ENCODE measurements at places on chromosomes 12 and 14.
A peak's percentile ranks its signal among the peaks of the same experiment; 100 is the strongest.

- no peak for ATAC-seq
These were observed 658.0 kb upstream of the MDGA2 start for GRCh38 chr14:48333221-48333920.

GRCh38 chr12:14454098-14454907, 88.8 kb downstream of the ATF7IP start:
- peak; percentile 75 for ATAC-seq

DNA sequence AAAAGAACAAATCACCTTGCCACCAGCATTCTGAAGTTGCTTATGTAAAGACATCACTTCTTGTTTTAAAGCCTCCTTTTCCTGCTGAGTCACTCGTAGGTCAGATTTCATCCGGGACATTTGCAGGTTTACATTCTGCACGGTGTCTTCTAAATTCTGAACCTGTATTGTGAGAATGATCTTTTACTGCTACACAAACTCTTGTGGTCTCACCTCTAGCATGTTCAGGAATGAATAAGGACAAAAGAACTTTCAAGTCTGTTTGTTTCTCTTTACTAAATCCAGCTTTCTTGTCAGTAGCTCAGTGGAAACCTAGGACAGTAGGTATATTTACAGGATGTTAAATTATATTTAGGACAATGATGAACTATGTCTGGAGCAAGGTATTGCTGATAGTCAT, 73.5 kb upstream of the SAV1 start:
- peak; percentile 71 for ATAC-seq

- no peak for ATAC-seq
These were observed 48.1 kb upstream of the TMED10 start for GRCh38 chr14:75224561-75224960.

DNA sequence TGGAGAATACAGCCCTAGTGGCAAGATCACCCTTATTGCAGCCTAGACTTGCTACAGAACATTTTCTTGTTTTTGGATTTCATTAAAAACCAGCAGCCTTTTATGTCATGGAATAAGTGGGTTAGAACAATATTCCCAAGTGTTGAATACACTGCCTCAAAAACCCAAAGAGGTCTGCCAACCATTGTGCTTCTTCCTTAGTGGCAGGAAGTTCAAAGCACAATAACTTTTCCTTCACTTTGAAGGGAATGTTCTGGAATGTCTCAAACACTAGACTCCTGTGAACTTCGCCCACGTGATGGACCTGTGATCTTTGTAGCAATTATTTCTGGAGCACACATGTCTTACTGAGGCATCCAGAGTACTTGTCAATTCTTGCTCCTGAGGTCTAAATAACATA, 8.5 kb downstream of the SLC17A8 start:
- ATAC-seq = no peak

- no peak for ATAC-seq
These were observed 169.7 kb downstream of the KCNA5 start for GRCh38 chr12:5213336-5213735.

DNA sequence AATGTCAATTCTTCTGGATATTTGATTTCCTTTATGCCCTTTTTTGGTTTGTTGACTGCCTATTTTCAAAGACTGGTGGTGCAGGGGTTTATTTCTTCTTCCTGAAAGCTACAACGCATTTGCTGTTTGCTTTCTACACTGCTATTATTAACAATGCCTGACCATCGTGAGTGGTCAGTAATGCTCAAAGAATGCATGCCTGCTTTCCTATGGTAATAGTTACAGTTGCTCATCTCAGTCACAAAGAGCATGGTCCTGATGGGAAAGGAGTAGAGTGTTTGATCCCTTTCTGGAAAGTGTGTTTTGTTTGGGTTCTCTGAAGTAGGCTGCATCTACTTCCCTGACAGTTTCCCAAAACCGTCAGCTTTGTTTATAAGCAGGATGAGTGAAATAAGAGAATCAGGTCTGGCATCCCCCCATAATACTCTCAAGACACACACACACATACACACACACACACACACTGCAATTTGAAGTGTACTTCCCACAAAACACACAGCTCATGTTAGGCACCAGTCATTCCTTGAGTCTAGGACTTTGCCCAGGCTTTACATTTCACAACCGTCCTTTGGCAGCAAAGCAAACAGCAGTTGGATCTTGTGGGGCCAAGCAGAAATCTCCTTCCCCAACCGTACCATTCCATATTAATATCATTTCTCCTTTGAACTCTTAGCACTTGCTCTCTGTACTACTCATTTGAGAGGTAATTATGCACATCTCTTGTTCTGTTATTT, 56.6 kb downstream of the SUDS3 start:
- peak; percentile 57 for ATAC-seq

- ATAC-seq = no peak
These were observed 1.9 kb upstream of the BAZ2A start for GRCh38 chr12:56631790-56632700.

GRCh38 chr12:4996714-4997113, 47.0 kb upstream of the KCNA5 start:
- ATAC-seq = no peak

GRCh38 chr12:108282676-108283075, 56.4 kb downstream of the CMKLR1 start:
- no peak for ATAC-seq

DNA sequence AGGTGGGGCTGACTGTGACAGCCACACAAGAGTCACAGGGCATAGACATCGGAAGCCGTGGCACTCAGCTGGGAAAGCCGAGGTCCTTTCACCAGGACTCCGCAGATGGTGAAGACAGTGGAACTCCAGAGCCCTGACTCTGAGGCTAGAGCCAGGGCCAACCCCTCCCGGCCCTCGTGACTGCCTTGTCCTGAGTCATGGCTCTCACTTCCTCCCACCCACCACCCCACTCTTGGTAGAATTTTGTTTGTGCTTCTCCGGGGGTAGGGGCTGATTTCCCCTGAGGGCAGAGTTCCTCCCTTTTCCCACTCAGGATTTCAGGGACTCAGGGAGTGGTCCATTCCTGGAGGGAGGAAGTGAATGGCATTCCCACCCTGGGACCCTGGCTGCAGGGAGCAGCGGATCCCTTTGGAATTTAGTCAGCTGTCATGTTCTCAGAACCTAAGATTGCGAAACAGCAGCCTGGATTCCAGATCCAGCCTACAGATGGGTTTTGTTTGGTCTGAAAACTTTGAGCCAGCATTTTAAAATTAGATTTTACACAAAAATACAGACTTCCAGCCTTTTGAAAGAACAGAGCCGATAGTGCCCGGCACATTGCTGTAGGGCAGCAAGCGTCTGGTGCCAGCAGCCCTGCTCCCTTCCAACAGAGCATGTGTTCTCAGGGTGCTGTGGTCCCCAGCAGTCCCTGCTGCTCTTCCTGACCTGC, 50.7 kb downstream of the TPCN1 start:
- ATAC-seq = peak; percentile 87

DNA sequence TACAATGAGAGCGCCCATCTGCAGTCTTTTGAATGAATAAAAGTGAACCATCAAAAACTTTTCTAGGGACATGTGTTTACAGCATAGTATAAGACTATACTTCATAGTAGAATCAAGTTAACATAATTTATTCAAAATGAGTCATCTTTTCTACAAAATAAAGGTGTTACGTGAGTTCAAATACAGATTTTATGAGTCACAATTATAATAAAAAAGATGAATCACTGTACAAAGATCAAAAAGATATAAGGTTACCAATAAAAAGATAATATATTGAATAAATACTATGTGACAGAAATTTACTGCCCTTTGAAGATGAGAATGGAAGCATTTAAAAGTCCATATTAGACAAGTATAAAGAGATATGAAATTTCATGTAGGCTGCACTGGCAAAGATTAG, 2.8 kb downstream of the MBIP start:
- ATAC-seq = no peak

- ATAC-seq = no peak
These were observed 144.0 kb downstream of the ADAMTS20 start for GRCh38 chr12:43407816-43408645.

- no peak for ATAC-seq
These were observed 1.3 kb upstream of the MYG1 start for GRCh38 chr12:53298164-53298563.

DNA sequence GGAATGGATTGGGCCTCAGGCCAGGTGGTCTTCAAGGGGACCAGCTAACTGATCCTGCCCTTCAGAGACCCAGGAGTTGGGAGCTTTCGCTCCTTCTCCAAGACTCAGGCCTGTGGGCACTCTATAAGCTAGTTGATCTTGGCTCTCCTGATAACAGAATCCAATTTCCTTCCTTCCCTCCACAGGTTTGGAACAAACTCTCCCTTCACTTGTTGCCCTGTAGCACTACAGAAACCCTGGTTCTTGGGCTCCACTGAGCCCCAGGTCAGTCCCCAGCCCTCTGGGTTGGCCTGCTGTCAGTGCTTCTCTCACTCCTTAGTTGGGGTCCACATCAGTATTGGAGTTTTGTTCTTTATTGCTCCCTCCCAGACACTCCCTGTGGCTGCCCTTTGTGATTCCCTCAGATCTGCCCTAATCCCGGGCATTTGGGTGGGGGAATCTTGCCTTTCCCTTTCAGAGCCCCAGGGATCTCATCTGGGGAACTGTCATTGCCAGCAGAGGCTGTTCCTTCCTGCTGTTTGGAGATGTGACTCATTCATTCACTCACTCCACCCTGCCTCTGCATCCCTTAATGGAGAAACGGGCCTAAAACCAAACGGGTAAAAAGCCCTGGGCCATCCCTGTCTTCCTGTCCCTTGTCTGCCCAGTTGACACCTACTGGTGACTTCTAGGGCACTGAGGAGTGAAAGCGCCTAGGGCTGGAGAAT, 4.4 kb upstream of the GPD1 start:
- ATAC-seq = no peak

- ATAC-seq = no peak
These were observed 2.8 kb upstream of the AAAS start for GRCh38 chr12:53324113-53324778.

DNA sequence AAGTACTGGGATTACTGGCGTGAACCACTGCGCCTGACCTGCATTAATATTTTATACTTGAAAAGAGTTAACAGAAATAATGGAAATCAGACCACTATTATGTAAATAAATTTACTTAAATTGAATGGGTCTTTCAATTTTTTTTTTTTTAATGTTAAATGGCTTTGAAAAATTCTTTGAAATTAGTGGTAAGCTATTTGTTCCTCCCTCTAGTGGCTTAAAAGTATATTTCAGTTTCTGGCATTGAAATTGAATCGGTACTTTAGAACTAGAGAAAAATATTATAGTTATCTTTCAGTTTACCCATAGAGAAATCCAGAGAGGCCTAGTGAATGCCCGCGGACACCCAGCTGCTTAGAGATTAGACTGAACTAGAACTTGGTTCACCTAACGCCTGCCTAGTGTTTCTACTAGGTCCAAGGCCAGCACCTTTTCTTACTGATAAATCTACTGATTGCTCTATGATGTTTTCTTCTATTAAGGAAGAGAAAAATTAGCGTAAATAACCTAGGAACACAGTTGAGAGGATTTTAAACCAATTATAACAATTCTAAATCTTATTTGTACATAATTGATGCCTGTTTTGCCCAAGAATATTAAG, 106.5 kb downstream of the EML1 start:
- ATAC-seq = peak; percentile 33

DNA sequence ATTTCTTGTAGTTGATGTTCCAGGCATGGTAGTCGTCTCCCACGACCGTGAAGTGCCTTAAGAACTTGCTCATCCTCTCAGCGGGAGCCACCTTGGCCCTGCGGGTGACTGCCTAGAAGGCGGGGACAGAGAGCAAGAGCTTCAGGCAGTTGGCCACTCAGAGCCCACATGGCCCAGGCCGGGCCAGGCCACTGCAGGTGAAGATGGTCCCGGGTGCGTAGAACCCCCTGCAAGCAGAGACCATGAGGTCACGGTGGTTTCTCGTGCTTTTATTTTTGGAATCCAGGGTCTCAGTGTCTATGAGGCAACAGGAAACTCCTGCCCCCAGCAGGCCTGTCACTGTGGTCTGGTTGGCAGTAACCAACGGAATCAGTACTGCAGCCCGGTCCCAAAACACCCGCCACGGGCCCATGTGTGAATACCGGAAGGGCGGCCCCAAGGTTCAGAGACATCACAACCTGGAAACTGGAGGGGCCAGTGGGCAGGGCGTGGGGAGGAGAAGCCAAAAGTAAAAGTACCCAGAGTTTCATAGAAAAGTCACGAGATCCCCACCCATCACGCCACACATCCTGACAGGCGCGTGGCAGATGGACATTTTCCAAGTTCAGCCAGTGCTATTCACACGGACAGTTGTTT, 27.5 kb downstream of the HVCN1 start:
- no peak for ATAC-seq

GRCh38 chr12:39176356-39176755, 266.6 kb downstream of the KIF21A start:
- no peak for ATAC-seq

DNA sequence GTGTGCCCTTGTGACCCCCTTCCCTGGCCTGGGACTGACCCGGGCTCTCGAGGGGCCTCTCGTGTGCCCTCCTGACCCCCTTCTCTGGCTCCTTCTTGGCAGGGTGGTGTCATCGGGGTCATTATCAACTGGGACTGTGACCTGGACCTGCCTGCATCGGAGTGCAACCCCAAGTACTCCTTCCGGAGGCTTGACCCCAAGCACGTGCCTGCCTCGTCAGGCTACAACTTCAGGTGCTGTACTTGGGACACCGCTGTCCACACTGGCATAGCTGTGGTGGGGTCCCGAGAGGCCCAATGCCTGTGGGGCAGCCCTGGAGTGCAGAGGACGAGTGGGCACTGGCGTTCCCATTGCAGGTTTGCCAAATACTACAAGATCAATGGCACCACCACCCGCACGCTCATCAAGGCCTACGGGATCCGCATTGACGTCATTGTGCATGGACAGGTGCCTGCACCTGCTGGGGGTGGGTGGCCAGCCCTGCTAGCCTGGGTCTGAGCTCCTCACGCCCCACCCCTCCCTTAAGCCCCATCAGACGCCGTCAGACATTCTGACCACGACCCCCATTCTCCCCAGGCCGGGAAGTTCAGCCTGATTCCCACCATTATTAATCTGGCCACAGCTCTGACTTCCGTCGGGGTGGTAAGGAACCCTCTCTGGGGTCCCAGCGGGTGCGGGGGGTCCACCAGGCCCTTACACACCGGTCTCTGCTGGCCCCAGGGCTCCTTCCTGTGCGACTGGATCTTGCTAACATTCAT, 2.5 kb downstream of the P2RX2 start:
- ATAC-seq = no peak

All from SK-N-SH treated with all-trans-retinoic acid at 6 μM for 48 hours (cell line).